Endodermal cell (in vitro differentiated cells): ENCODE measurements at places on chromosomes 7 and 10. TPM values are rescaled to one million over a fixed set of nuclear protein-coding genes. Genes with fewer than 3 reads are reported as not detected.

The HOXA9 gene
- total RNA-seq = not detected in 2 replicates

DNA sequence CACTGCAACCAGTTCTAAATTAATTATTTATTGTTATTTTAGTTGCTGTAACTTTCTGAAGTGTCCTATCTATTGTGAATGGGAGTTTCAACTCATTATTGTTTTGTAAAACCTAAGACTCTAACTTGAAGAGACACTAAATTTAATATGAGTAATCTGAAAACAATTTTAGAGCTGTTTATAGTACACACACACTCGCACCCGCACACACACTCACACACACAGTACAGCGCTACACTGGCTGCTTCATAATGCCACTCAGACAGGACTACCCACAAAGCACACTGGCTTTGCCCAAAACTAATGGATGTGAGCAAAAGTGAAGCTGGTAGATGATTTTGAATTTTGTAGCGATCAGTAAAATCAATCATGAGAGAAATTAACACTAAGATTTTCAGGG lies 238.9 kb upstream of the ETV1 start:
- no peaks in the 10 kb centered on the region for H3K36me3 ChIP-seq
- no peak overlapping the region for H3K4me3 ChIP-seq
- H3K27ac ChIP-seq = no peak overlapping the region
- DNase-seq = no peak
- H3K4me1 ChIP-seq = peaks cover 7% of the 10 kb centered on the region

DNA sequence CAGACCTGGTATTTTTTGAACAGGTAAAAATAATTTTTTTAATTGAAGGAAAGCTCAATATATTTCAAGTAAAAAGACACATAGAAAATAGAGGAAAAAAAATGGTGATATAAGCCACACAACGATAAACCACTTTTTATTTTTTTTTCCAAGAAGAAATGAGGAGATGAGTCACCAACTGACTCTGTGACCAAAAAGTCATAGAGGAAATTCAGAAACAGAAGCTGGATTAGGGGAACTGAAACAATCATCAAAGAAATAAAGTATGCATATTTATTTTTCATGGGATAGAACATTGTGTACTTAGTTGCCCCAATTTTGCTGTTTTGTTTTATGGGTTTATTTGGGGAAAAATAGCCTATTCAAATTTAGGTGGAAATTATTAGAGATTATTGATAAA lies 176.8 kb upstream of the AGR3 start:
- no peak overlapping the region for H3K27ac ChIP-seq
- no peaks in the 10 kb centered on the region for H3K36me3 ChIP-seq
- no peaks in the 10 kb centered on the region for H3K27me3 ChIP-seq

GRCh38 chr7:114691605-114692004 lies 230.3 kb upstream of the MDFIC start:
- no peaks in the 10 kb centered on the region for H3K36me3 ChIP-seq
- H3K4me1 ChIP-seq = no peaks in the 10 kb centered on the region
- no peak overlapping the region for H3K4me3 ChIP-seq
- H3K27ac ChIP-seq = no peak overlapping the region
- no peak for DNase-seq

DNA sequence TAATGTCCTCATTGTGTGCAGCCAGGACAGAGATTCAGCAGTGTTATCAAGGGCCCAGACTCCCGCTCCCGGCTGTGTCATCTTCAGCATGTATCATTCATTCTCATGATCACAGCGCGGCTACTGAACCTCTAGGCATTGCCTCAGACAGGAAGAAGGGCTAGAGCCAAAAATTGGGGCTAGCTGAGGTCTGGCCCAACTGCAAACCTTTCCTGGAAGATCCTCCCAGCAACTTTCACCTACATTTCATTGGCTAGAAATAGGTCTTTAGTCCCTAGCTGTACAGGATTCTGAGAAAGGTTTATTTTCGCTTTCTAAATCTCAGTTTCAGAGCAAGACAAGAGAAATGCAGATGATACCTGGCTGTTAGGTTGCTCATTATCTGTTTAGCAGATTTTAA lies 81.9 kb downstream of the CREM start:
- no peak overlapping the region for H3K4me3 ChIP-seq
- H3K36me3 ChIP-seq = no peaks in the 10 kb centered on the region
- H3K27me3 ChIP-seq = no peaks in the 10 kb centered on the region

GRCh38 chr7:101624246-101625001 lies 4.7 kb downstream of the MYL10 start:
- peaks cover 10% of the 10 kb centered on the region for H3K4me1 ChIP-seq
- H3K4me3 ChIP-seq = no peak overlapping the region
- no peaks in the 10 kb centered on the region for H3K36me3 ChIP-seq
- H3K27ac ChIP-seq = no peak overlapping the region
- DNase-seq = peak; percentile 91
- no peaks in the 10 kb centered on the region for H3K27me3 ChIP-seq
